Naive B cell (primary cell): ENCODE measurements at places on chromosomes 7 and 10. TPM values are rescaled to one million over a fixed set of nuclear protein-coding genes. Genes with fewer than 3 reads are reported as not detected.

The THNSL1 gene
- polyA plus RNA-seq: 2.2 TPM

The DBF4 gene
- 38.7 TPM for polyA plus RNA-seq

The MOGAT3 gene
- not detected for polyA plus RNA-seq

The CPA5 gene
- not detected for polyA plus RNA-seq

The MMP21 gene
- polyA plus RNA-seq: not detected

The TMEM236 gene
- not detected for polyA plus RNA-seq
